Mesenteric fat pad (tissue), 1 donor: ENCODE measurements at places on chromosomes 4 and X. TPM values are rescaled to one million over a fixed set of nuclear protein-coding genes. Genes with fewer than 3 reads are reported as not detected.

- no peak for DNase-seq
Measured at GRCh38 chr4:100164808-100165760, 25.2 kb downstream of the DDIT4L start.

DNA sequence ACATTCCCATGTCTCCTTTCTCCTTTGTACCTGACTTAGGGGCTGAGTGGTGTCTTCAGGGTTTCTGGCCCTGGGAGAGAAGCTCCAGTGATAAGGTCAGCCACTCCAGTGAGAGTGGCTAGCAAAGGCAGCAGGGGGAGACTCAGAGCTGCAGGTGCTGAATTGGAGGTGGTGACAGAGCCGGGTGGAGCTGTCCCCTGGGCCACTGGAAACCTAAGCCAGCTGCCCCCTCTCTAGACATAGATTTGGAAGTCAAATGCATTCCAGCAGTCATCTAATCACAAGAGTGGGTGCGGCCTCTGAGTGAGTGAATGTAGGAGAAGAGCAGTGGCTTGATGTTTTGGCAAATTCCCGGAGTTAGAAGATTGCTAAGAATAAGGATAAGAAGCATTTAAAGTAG is 28.5 kb downstream of the TRIM2 start:
- DNase-seq, result no peak

DNA sequence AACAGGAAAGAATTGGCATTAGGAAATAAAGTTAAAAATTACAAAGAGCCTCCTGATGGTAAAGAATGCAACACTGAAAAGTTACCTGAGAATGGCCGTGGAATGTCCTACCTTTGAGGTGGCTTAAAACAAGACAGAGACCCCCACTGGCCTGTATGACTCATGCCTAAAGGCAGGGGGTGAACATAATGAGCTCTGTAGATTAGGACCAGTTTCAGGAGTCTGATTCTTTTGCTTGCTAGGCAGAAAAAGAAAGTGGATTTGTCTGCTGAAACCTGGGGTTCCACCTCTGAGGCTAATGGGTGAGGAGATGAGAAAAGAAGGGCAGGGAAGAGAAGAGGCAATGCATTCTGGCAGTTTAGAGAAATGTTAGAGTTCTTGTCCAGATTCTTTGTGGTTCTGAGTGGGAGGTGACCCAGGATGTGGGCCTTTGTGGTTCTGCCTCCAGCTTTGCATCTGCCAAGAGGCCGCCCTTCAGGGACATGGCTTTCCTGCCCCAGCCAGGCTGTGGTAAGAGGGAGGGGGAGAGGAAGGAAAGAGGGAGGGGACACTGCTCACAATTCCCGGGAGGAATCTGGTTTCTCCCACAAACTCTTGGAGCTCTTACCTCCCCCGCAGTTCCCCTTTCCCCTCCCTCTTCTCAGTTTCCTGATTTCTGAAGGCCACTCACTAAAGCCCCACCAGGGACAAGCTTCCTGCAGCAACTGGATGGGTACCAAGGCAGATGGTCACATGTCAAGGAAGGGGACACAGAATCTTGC is 109.6 kb downstream of the EFNB1 start:
- no peak for DNase-seq

- DNase-seq, result peak; percentile 90
Measured at GRCh38 chrX:1239681-1240142, 27.3 kb upstream of the CRLF2 start.

Gene SHROOM2
- total RNA-seq, result 0.58 TPM

Gene PABPC5
- 1.1 TPM for total RNA-seq

- no peak for DNase-seq
Measured at GRCh38 chr4:143178923-143179322, 5.8 kb upstream of the USP38 start.

- DNase-seq, result no peak
Measured at GRCh38 chr4:146514651-146515357, 6.9 kb downstream of the SLC10A7 start.

DNA sequence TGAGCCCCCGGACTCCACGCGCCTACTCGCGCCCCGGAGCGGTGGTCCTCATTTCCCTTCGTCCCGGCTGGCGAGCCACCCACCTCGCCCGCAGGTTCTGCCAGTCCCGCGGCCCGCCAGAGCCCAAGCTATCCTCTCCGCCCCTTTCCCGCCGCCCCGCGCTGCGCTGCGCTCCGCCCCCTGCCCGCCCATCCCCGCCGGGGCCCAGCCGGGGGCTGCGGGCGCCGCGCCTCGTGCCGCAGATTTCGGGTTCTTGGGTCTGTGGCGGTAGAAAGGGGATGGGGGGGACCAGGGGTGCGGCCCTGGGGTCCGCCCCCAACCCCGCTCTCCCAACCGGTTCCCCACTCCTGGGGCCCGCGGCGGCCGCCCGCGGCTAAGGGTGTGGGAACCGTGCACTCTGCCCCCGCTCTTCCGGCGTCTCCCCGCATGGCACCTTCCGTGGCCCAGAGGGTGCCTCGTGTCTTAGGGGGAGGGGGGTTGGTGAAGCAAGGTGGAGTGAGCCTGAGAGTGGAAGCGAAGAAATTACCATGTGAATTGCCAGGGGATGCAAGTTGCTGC is 650.8 kb upstream of the DIPK2B start:
- DNase-seq, result no peak

DNA sequence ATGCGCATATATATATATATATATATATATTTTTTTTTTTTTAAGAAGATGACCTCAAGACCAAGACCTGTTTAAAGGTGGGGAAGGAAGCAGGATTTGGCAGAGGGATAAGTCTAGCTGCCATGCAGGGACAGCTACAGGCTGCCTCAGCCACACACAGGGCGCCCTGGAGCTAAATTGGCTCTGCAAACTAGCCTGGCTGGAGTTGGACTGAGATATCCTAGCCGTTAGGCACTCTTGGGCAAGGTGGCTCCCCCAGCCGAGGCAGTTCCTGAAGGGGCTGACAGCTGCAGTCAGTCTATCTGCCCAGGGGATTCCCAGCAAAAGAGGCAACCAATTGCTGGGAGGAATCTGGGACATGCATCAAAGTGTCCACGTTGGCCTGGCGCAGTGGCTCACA is 21.9 kb downstream of the TRIML1 start:
- no peak for DNase-seq

Gene PNMA6F
- not detected for total RNA-seq

DNA sequence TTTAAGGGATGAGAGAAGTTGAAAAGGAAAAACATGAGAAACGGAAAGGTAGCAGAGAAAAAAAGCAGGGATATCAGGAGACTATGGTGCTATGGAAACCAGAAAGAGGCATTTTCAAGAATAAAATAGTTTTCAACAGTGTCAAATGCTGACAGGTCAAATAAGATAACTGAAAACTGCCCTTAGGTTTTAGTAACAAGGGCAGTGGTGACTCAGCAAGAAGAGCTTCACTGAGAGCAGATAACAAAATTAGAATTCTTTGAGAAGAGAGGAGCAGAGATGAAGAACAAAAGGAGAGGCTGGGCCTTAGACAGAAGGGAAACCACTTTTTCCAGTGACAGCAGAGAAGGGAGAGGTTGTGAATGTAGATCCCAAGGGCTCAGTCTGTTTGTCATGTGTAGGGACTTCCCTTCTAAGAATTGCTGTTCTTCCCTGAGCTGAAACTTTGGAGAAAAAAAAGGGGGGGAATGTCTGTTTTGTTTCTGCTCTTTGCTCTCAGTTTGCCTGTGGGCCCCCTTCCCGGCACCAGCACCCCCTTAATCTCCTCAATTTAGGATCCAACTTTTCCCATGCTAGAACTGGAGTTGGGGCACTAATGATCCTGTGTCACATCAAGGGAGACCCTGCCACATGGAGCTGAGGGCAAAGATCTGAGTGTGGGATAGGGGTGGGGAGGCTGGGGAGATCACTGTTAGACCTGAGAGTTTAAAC is 26.8 kb upstream of the MAGEA10 start:
- DNase-seq, result no peak

DNA sequence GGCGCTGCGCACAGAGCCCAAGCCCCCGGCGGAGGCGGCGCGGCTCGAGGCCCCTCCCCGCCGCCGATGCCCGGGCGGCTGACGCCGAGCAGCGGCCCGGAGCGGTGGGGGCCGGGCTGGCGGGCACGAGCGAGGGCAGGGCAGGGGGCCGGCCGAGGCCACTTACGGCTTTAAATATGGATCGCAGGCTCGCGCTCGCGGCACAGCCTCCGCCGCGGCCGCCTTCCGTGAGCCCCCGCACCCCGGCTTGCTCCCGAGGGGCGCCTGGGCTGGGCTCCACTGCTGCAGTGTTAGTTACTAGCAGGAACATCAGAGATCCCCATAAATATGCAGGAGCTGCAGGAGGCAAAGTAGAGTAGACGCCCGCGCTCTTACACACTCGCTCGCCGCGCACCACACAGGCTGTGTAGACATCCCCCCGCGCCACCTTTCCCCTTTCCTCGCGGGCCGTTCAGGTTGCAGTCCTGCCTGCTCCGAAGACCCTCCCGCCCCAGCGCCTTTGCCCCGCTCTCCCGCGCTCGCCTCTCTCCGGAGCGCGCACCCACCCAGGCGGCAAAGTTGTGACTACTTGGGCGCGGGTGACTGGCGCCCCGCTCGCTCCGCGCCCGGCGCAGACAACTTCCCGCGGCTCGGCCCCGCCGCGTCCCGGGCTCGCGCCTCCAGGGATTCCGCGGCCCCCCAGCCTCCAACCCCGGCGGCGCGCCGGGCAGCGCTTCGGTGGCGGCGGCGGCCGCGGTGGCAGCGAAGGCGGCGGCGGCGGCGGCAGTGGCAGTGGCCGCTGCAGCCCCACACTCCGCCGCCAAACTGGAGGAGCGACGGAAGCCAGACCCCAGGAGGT is 152.0 kb upstream of the SLC4A4 start:
- no peak for DNase-seq

Gene MYOZ2
- total RNA-seq, result 0.29 TPM

- no peak for DNase-seq
Measured at GRCh38 chr4:87031920-87032319, 97.1 kb downstream of the AFF1 start.

Gene CHIC2
- 22.4 TPM for total RNA-seq

Gene ZNF711
- total RNA-seq, result 0.84 TPM

GRCh38 chr4:80454040-80454439 is 118.5 kb downstream of the CFAP299 start:
- no peak for DNase-seq

Gene NLGN3
- total RNA-seq, result 0.48 TPM

DNA sequence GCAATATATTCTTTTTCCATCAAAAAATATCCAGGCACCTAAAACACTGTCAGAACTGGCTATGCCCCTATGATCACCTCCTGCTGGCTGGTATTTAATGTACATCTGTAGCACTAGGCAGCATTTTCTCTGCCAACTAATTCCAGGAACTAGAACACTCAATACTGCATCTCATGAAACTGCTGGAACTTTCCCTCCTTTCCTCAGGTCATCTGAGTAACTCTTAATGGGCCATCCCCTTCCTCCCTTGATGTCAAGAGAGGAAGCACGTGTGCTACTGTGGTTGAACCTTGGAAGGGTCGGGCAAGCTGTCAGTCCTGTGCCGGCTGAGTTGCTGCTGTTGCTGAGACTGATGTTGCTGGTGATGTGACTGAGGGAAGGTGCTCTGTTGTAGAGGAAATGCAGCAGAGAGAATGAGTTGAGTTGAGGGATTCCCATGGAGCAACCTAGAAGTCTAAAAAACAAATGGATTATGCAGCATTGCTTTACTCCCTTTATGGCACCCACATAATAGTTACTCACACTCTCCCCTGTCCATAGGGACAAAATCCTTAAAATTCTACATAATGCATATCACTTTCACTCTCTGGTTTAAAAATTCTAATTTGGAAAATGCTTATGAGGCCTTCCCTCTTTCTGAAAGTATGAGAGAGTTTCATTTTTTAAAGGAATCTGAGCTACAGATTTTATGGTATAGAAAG is 39.5 kb downstream of the TMEM165 start:
- no peak for DNase-seq

Gene TBCK
- 34.9 TPM for total RNA-seq

DNA sequence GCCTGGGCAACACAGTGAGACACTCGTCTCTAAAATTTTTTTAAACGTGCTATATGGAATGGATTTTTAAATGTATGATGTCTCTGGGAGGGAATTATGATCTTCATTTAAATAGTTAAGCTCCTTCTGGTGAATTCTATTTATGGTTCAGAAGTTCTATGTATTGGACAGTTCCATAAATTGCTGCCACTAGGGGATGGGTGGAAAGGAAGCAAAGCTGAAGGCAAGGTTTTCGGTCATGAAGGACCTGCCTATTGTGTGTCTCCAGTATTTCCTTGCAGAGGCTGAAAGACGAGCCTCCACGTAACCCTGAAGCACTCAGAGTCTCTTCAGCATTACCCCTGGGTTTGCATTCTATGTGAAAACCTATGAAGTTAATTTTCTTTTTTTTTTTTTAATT is 451.5 kb upstream of the FAT1 start:
- no peak for DNase-seq

DNA sequence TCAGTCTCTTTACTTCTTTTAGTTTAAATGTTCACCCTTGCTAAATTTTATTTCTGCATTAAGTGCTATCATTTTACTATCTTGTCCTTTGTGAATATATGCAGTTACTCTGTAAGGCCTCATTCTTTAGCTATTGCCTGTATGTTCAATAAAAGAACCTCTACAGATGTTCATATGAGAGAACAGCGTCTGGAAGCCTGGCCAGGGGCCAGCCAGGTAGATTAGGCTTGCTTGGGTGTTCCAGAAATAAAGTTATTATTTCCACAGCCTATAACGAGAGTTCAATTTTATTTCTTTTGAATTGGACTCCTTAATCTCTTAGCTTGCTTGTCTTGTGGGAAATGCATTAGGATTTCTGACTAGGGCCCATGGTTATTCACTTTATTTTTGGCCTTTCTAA is 214.5 kb downstream of the TLL1 start:
- no peak for DNase-seq

Gene ATP1B4
- total RNA-seq, result not detected

Gene ARX
- total RNA-seq, result not detected

Gene CXCL1
- 9.5 TPM for total RNA-seq

- DNase-seq, result no peak
Measured at GRCh38 chr4:76341063-76341462, 34.5 kb downstream of the STBD1 start.

DNA sequence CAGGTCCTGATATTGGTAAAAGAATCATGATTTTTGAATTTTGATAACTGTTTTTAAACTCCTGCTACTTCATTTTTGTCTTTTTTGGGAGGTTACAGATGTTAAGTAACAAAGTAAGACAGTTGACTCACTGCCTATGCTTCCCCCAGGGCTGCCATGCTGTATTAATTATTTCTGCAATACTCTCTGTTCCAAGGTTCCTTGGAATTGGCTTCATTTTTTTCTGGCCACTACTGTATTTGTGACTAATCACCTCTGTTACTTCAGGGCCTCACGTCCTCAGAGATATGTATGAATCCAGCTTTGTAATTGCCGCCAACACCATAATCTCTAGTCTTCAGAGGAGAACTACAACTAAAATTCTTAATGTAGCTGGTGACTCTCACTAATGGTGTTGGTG is 1729.3 kb downstream of the C4orf33 start:
- DNase-seq, result no peak

Gene TBC1D8B
- total RNA-seq, result 6.5 TPM

Gene PF4V1
- not detected for total RNA-seq

DNA sequence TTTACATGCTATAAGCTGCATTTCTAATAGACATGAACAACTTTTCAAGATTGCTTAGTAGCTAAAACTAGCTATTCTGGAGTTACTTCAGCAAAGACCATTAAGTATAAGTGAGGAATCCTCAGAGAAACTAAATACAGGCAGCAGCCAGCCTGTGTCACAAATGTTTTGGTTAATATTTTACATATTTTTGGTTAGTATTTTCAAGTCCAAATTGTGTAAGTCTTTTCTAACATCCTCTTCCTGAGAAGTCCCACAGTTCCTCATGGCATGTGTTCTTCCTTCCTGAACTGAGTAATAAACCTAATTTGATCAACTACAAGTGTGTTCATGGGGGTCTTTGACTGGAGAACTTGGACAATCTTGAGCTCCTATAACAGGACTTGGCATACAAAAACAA is 42.4 kb upstream of the MCF2 start:
- DNase-seq, result no peak
